ENCODE measurements at places on chromosomes 1 and 21.

GRCh38 chr1:216314379-216315095 lies 108.7 kb downstream of the USH2A start:
- DNase-seq: no peak

- no peak for DNase-seq
Measured at GRCh38 chr1:101431956-101432510, 195.2 kb downstream of the S1PR1 start.

GRCh38 chr1:244065063-244065793 lies 14.1 kb downstream of the ZBTB18 start:
- peak; percentile 42 for DNase-seq

- no peak for DNase-seq
Measured at GRCh38 chr1:45148209-45148825, 58.1 kb downstream of the ZSWIM5 start.

GRCh38 chr1:37486680-37487618 lies 12.6 kb downstream of the ZC3H12A start:
- DNase-seq: no peak

GRCh38 chr1:117232531-117232930 lies 21.8 kb upstream of the VTCN1 start:
- no peak for DNase-seq

DNA sequence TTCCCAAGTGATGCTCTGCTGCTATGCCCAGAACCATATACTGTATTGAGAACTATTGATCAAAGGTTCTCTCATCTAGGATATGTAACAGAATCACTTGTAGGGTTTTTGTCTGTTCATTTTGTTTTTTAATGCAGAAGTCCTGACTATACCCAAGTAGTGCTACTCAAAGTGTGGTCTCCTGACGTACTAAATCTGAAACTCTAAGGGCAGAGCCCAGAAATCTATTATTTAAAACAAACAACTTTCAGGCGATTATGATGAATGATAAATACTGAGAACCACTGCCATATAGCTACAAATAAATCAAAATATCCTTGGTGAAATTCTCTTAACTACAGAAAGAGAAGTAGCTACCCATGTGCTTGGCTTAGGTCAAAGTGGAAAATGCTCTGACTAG lies 10.1 kb downstream of the ZZZ3 start:
- no peak for DNase-seq

- no peak for DNase-seq
Measured at GRCh38 chr1:235954306-235955283, 87.9 kb upstream of the LYST start.

DNA sequence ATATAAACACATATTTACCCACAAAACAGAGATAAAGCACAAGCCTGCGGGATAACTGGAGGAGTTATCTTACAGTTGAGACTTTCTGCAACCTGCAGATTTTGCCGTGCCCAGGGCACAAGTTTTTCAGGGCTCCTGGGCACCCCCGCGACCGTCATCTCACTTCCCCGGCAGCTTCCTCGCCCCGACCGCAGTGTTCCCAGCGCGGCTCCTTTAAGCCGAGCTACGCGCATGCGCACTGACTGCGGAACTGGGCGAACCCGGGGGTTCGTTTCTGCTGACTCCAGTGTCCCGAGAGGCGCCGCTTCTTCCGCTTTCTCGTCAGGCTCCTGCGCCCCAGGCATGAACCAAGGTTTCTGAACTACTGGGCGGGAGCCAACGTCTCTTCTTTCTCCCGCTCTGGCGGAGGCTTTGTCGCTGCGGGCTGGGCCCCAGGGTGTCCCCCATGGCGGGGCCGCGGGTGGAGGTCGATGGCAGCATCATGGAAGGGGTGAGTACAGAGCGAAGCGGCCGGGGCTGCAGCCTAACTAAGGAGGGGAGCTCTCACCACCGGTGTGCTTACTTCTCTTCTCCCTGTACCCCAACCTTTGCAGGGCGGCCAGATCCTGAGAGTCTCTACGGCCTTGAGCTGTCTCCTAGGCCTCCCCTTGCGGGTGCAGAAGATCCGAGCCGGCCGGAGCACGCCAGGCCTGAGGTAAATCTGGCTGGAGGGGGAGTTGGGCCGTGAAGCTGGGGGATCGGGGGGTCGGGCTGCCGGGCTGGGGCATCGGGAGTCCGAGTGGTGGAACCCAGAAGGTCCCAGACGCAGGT lies at the start of gene RTCA:
Gene RTCA (plus strand): TSS at position 286 of the 810 bp plus-strand sequence. CDS start 160 bp downstream, at position 446.
- peak; percentile 84 for DNase-seq

- no peak for DNase-seq
Measured at GRCh38 chr1:156417401-156418020, 48.5 kb downstream of the RHBG start.

DNA sequence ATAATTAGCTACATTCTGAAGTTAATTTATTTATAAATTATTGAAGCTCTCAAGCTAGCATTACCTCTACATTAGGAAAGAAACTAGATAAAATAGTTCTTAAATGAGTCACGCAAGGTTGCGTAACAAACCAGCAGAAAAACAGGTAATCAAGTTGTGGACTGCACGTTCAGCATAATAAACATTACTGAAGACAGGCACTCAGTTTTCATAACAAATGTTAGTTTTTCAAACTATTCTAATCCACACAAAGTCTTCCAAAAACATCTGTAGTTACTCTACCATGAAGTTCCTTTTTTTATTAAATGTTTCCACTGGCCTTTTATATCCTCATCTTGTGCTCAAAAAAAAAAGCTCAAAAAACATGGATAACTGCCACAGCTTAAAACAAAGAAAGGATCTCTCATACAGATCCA lies 1.3 kb downstream of the TOR1AIP2 start:
- DNase-seq: peak; percentile 26

- no peak for DNase-seq
Measured at GRCh38 chr1:1677718-1678580, 14.6 kb downstream of the SLC35E2B start.

- no peak for DNase-seq
Measured at GRCh38 chr1:162984699-162985098, 84.5 kb upstream of the RGS4 start.

DNA sequence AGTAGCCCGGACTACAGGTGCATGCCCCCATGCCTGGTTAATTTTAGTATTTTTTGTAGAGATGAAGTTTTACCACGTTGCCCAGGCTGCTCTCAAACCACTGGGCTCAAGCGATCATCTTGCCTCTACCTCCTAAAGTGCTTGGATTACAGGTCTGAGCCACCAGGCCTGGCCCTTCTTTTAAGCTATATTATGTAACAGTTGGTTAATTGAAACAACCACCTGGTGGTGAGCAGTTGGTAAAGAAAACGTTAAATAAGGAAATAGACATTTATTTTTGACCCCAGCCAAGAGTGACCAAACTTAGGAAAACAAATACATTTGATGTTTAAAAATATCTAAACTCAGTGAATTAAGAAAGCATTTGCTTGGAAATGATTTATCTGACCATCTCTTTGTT lies 12.1 kb upstream of the PDC start:
- DNase-seq: no peak

DNA sequence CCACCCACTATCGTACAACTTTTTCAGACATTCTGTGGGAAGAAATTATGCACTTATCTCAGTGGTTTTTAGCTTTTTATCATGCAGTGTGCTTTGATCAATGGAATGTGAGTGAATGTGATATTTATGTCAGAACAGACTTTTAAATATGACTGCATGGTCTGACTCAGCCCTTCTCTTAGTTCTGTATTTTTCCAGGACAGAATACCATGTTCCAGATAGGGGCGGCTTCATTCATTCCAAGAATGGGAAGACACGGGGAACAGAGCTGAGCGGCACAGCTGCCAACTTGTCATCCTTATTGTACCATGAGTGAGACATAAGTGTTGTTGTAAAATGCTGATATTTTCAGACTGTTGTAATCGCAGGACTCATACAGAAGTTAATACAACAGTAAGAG lies 214.6 kb upstream of the NCAM2 start:
- DNase-seq: no peak

GRCh38 chr1:215710036-215710898 lies 143.2 kb downstream of the KCTD3 start:
- no peak for DNase-seq

DNA sequence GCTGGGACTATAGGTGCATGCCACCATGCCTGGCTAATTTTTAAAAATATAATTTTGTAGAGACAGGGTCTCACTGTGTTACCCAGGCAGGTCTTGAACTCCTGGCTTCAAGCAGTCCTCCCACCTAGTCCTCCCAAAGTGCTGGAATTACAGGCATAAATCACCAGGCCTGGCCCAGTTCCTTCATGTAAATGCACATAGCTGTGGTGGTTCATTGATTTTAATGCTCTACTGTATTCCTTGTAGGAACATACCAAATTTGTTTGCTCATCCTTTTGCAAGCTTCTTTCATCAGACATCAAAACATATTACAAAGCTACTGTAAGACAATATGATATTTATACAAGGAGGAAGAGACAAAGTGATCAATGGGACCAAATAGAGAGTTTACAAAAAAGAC lies 237.5 kb upstream of the ESRRG start:
- DNase-seq: no peak

GRCh38 chr1:3466366-3467075 lies 12.1 kb downstream of the ARHGEF16 start:
- DNase-seq: no peak

DNA sequence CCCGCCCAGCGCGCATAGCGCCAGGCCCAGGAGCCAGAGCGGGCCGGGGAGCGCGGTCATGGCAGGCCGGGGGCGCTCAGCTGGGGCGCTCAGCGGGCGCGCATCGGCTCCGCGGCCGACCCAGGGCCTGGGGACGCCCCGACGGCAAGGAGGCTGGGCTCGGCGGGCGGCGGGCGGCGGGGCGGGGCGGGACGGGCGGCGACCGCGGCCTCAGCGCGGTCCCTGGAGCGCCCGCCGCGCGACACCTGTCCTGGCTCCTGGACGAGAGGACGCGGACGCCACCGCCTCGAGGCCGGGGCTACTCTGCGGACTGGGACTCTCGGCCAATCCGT lies 273 bp downstream of the BMP8B start:
- no peak for DNase-seq

DNA sequence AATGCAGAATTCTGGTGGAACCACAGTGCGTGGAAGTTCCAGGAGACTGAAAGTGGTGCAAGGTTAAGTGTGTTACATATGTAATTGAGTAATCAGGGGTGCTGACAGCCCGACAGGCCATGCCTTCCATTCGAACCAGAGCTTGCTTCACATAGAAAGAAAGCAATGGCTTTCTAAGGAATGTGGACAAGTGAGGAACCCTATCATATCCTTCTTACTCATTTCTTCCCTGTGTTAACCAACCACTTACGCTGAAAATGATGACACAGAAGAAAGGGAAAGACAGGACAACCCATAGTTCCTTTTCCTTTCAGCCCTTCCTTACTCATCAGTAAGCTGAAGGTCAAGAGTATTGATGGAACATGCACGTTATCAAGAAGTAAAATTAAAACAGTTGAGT lies 48.1 kb upstream of the KCNA3 start:
- DNase-seq: no peak

DNA sequence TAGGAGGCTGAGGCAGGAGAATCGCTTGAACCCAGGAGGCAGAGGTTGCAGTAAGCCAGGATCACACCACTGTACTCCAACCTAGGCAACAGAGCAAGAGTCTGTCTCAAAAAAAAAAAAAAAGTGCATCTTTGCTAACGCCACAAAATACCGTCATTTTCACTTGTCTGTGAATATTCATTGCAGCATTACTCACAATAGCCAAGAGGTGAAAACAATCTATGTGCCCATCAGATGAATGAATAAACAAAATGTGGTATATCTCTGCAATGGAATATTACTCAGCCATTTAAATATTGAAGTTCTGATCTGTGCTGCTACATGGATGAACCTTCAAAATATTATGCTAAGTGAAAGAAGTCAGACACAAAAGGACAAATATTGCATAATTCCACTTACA lies 7.9 kb upstream of the TIAM1 start:
- DNase-seq: no peak

- DNase-seq: no peak
Measured at GRCh38 chr1:69921486-69921885, 283.9 kb downstream of the LRRC40 start.

DNA sequence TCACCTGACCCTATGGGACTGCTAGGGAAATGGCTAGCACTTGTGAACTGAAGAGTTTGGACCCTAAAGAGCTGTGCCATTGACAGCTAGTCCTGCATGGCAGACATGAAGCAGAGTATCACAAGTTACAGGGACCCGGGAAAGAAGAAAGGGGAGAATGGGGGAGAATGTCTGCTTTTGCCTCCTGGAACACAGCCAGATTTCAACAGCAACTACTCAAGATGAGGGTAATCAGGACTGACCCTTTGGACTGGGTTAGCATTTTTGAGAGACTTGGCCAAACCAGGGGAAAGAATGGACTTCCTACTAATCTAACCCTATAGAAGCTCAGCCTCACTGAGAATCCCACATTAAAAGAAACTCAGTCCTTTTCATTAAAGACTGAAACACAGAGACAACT lies 8.7 kb upstream of the UTP25 start:
- no peak for DNase-seq

DNA sequence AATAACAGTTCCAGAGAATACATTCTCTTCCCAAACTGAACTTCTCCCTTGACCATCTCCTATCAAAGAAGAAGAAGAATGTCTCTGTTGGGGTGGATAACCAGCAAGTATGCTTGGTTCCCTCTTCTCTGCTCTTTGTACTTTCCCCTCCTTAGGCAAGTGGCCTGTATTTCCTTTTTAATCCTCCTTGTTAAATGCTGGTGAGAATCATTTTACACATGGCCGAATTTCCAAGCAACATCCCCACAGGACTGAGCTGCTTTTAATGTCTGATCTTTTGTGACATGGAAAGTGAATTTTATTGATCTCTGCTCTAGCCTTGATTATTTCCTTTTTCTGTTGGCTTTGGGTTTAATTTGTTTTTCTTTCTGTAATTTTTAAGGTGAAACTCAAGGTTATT lies 336.7 kb downstream of the DUSP10 start:
- DNase-seq: no peak

DNA sequence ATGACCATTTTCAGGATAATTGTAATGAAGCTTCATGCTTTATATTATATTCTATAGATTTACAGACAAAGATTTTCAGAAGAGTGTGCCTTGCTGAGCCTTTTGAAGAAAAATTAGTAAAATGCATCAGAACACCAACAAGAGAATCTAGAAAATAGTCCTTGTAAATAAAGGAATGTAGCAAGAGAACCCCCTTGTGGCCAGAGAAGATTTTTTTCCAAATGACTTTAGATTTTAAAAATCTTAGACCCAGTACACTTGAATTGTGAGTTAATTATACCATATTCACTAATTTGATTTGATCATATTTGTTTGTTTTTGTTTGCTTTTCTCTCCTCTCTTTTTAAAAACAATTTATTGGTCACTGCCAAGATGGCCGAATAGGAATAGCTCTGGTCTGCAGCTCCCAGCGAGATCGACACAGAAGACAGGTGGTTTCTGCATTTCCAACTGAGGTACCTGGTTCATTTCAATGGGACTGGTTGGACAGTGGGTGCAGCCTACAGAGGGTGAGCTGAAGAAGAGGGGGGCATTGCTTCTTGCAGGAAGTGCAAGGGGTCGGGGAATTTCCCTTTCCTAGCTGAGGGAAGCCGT lies 12.8 kb upstream of the IFI44L start:
- no peak for DNase-seq

All from kidney epithelial cell (primary cell).